H1 (cell line): ENCODE measurements at places on chromosomes 7 and 10. TPM values are rescaled to one million over a fixed set of nuclear protein-coding genes. Genes with fewer than 3 reads are reported as not detected.

UPK3B gene
- polyA plus RNA-seq: 5.9 and 14.2 TPM in 2 replicates

PDGFA gene
- polyA plus RNA-seq: 21.1 and 22.3 TPM in 2 replicates

COL28A1 gene
- 0.24 and 0.38 TPM in 2 replicates for polyA plus RNA-seq

LEP gene
- not detected in 2 replicates for polyA plus RNA-seq

ACHE gene
- polyA plus RNA-seq: 1.4 and 2.8 TPM in 2 replicates

WIPF3 gene
- polyA plus RNA-seq: 3.8 and 5.0 TPM in 2 replicates

SH2B2 gene
- polyA plus RNA-seq: 11.5 and 21.0 TPM in 2 replicates

WEE2 gene
- polyA plus RNA-seq: 0.02 TPM in 1 of 2 replicates, not detected in the other

CAMK2B gene
- 0.05 and 0.14 TPM in 2 replicates for polyA plus RNA-seq

BICC1 gene
- 0.20 and 0.31 TPM in 2 replicates for polyA plus RNA-seq

PDE6C gene
- polyA plus RNA-seq: not detected in 2 replicates

CHRM2 gene
- 0.20 and 0.32 TPM in 2 replicates for polyA plus RNA-seq

AKR1C4 gene
- polyA plus RNA-seq: not detected in 2 replicates

GTF2IRD1 gene
- 27.4 and 34.9 TPM in 2 replicates for polyA plus RNA-seq

PNLIPRP3 gene
- polyA plus RNA-seq: not detected in 2 replicates

ARMC3 gene
- polyA plus RNA-seq: 0.06 and 0.15 TPM in 2 replicates

EFCAB10 gene
- polyA plus RNA-seq: 0.52 and 0.80 TPM in 2 replicates

NPTX2 gene
- 19.2 and 25.6 TPM in 2 replicates for polyA plus RNA-seq

MYO1G gene
- 0.08 and 0.11 TPM in 2 replicates for polyA plus RNA-seq

AMPH gene
- 3.6 and 7.3 TPM in 2 replicates for polyA plus RNA-seq

DPCD gene
- polyA plus RNA-seq: 25.2 and 31.4 TPM in 2 replicates

SPDYE5 gene
- polyA plus RNA-seq: not detected in 2 replicates

TMEM273 gene
- not detected in 2 replicates for polyA plus RNA-seq

SEMA3E gene
- polyA plus RNA-seq: 0.94 and 1.3 TPM in 2 replicates

NKX1-2 gene
- 11.5 and 12.7 TPM in 2 replicates for polyA plus RNA-seq

CUBN gene
- polyA plus RNA-seq: 0.08 and 0.16 TPM in 2 replicates

BTBD16 gene
- polyA plus RNA-seq: 0.05 TPM in 1 of 2 replicates, not detected in the other

GIMAP1 gene
- polyA plus RNA-seq: not detected in 2 replicates

DKK1 gene
- 0.25 and 0.36 TPM in 2 replicates for polyA plus RNA-seq

SPDYE8 gene
- polyA plus RNA-seq: not detected in 2 replicates

PLAC9 gene
- polyA plus RNA-seq: 8.4 and 12.9 TPM in 2 replicates

GAD2 gene
- 0.30 and 0.46 TPM in 2 replicates for polyA plus RNA-seq
